Stimulated activated CD8-positive, alpha-beta memory T cell treated with anti-CD3 and anti-CD28 coated beads, Interleukin-4, amount 100 ng/mL, for 1 hour (primary cell): ENCODE measurements at places on chromosomes 16 and 17.

GRCh38 chr17:74430706-74431567 lies 951 bp upstream of the GPRC5C start:
- DNase-seq, result no peak

- DNase-seq, result no peak
These were observed 314.7 kb downstream of the CDH8 start for GRCh38 chr16:61721544-61721943.

DNA sequence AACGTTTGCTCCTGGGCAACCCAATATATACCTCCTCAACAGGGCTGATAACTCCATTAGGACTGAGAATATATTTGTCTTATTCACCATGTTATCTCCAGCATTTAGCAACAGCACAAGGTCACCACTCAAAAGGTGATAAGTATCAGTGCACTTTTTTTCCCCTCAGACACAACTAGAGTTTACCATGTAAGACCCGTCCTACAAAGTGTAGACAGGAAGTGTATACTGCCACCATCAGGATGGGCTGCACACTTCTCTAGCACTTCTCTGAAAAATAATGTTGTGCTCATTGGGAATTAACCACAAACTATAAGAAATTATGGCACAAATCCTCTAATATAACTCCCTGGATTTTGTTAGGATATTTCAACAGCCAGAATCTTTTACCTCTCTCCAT lies 5.7 kb upstream of the VAT1L start:
- DNase-seq, result no peak

GRCh38 chr17:37358098-37358829 lies 17.5 kb upstream of the C17orf78 start:
- DNase-seq, result no peak

GRCh38 chr17:43020789-43021740 lies 1.1 kb downstream of the VAT1 start:
- DNase-seq, result no peak

DNA sequence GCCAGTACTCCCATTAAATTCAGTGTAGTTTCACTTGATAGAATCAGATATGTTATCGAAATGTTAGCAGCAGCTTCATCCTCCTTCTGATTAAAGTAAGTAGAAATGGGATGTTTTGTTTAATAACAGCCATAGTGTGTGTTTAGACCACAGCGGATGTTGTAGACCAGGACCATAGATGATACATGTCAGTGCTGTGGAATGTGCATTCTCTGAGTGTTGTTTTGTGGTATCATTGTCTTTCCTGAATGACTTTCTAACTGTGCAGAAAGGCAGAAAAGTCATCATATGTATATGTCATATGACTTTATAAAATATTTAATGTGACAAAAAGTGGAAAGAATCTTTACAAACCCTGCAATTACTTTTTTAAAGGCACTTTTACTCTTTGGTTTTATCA lies 55.6 kb downstream of the CYLD start:
- DNase-seq, result no peak

- no peak for DNase-seq
These were observed 5.7 kb upstream of the C1QTNF8 start for GRCh38 chr16:1101573-1102332.

GRCh38 chr16:30066761-30067583 lies 1.4 kb downstream of the ALDOA start:
- DNase-seq, result no peak
